ENCODE measurements at places on chromosomes 13 and 19.

DNA sequence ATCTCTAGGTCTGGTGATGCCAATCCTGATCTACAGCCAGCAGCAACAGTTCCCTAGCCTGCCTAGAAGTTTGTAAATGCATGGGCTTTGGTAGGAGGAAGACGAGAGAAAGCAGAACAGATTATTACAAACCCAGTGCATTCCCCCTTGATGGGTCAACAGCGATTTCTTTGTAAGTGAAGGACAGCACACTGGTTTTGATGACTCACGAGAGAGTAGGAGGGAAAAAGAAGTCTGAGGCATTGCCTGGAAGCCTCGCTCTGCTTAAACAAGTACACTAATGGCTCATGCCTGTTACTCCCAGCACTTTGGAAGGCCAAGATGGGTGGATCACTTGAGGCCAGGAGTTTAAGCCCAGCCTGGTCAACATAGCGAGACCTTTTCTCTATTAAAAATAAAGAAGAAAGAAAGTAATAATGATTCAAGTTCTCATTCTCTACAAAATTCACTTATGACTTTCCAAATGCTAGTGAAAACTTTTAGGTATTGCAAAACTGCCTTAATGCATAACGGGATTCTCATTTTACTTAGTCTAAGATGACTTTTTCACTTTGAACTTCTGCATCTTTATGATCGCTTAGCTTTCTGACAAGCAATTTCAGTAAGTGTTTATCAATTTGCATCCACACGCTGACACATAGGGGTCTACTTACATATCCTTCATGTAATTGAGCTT lies 47.7 kb upstream of the USPL1 start:
- no peaks in the 10 kb centered on the region for H3K36me3 ChIP-seq
- H3K4me1 ChIP-seq, result no peaks in the 10 kb centered on the region
- no peak overlapping the region for H3K27ac ChIP-seq
- no peak overlapping the region for H3K4me3 ChIP-seq
- no peaks in the 10 kb centered on the region for H3K27me3 ChIP-seq

DNA sequence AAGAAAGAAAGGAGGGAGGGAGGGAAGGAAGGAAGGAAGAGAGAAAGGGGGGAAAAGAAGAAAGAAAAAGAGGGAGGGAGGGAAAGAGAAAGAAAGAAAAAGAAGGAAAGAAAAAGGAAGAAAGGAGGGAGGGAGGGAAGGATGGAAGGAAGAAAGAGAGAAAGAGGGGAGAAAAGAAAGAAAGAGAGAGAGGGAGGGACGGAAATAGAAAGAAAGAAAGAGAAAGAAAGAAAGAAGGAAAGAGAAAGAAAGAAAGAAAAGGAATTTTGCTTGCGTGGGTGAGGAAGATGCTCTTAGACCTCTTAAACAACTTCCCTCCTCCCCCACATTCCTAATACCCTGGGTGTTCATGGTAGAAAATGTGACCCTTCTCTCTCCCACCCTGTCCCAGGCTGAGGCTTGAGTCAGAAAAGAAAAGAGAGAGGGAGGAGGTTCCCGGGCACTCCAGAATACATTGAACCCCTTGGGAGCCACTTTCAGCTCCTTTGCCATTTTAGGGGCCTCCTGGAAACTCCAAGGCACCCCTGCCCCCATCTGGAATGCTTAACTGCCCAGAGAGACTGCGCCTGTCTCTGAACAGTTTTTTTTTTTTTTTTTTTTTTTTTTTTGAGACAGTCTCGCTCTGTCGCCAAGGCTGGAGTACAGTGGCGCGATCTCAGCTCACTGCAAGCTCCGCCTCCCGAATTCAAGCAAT lies 9.2 kb upstream of the KANK3 start:
- no peak overlapping the region for H3K4me3 ChIP-seq
- peaks cover 2% of the 10 kb centered on the region for H3K27me3 ChIP-seq
- H3K4me1 ChIP-seq, result peaks cover 18% of the 10 kb centered on the region
- DNase-seq, result no peak

DNA sequence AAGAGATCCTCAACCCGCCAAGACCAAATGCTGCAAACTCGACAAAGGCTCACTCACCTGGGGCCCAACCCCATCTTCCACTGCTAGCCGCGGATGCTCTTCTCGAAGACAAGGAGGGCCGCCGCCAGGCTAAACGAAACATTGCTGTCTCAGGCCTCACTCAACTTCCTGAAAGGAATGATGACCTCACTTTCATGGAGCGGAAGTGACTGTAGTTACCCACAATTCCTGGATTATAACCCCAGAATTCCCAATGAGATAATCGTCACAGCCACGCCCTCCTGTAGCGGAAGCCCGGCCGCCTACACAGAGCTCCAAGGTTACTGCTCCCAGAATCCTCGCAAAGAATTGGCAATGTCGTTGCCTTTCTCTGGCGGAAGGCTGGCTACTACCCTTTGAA lies 10.5 kb upstream of the ZNF112 start:
- no peaks in the 10 kb centered on the region for H3K36me3 ChIP-seq
- no peak overlapping the region for H3K4me3 ChIP-seq
- peak; percentile 16 for DNase-seq
- H3K27me3 ChIP-seq, result no peaks in the 10 kb centered on the region
- no peak overlapping the region for H3K27ac ChIP-seq

DNA sequence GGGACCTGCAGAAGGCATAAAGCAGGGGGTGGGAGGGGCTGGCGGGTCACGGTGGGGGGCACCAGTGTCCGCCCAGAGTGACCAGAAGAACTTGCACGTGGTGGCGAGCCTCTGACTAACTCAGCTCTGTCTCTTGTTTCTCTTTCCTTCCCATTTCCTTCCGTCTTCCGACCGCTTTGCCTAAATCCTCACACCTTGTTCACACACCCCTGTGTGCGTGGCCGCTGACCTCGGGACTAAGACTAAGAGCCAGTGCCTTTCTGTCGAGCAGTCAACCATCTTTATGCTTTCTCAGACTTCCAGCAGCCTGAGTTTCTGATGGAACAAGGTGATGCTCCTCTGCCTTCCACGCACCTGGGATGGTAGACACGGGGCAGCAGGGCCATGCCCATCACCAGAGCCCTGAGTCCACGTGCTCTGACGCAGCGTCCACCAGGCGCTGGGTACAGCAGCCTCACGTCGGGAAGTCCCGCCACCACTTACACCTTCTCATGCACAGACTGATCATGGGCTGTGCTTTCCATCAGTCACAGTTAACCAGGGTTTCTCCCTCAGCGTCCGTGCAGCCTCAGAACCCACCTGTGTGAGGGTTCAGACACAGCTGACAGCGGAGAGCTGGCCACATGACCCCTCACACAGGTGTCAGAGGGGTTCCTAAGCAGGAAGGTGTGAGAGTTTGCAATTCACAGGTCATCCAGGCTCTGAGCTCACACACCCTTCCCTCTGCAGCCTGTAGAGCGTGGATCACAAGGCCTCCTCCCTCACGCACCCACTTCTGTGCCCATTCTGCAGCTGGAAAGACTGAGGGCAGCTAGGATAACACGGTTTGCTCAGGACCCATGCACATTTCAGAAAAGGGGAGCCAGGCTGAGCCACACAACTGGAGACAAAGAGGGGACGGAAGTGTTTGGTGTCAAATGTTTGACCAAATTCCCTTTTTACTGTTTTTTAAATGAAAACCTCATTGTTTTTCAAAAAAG lies 90.7 kb upstream of the MCF2L start:
- peaks cover 10% of the 10 kb centered on the region for H3K4me1 ChIP-seq
- no peak overlapping the region for H3K4me3 ChIP-seq
- H3K36me3 ChIP-seq, result peaks cover 28% of the 10 kb centered on the region

DNA sequence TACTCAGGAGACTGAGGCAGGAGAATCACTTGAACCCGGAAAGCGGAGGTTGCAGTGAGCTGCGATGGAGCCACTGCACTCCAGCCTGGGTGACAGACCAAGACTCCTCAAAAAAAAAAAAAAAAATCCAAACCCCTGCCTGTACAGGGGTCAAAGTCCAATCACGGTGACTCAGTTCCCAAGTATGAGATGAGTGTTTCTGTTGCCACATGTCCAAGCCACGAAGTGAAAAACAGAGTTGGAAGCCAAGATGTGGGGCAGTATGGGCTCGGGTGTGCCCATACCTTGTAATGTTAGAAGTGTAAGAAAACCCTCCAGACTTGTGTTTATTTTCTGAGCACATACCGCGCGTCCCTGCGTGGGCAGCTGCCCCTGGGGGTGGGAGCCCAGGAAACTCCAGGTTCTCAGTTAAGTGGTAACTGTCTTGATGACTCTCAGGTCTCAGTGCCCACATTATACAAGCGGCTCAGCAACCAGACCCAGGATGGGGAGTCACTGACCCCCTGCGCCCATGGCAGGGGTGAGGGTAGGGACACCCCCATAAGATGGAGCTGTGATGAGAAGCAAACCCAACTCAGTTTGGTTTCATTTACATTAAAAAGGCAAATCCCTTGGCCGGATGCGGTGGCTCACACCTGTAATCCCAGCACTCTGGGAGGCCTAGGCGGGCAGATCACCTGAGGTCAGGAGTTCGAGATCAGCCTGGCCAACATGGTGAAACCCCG lies 1.2 kb upstream of the GPX4 start:
- H3K27me3 ChIP-seq, result no peaks in the 10 kb centered on the region
- H3K4me1 ChIP-seq, result peaks cover 36% of the 10 kb centered on the region
- H3K36me3 ChIP-seq, result peaks cover 26% of the 10 kb centered on the region
- no peak for DNase-seq
- no peak overlapping the region for H3K4me3 ChIP-seq

- peaks cover 17% of the 10 kb centered on the region for H3K27me3 ChIP-seq
- H3K36me3 ChIP-seq, result no peaks in the 10 kb centered on the region
- no peak overlapping the region for H3K27ac ChIP-seq
- no peak for DNase-seq
Observed at GRCh38 chr19:53999694-54000093, 8.3 kb downstream of the CACNG6 start.

GRCh38 chr13:113201815-113202214 lies 6.7 kb downstream of the PCID2 start:
- peaks cover 91% of the 10 kb centered on the region for H3K36me3 ChIP-seq
- no peaks in the 10 kb centered on the region for H3K27me3 ChIP-seq
- H3K4me1 ChIP-seq, result peaks cover 15% of the 10 kb centered on the region
- no peak for DNase-seq

DNA sequence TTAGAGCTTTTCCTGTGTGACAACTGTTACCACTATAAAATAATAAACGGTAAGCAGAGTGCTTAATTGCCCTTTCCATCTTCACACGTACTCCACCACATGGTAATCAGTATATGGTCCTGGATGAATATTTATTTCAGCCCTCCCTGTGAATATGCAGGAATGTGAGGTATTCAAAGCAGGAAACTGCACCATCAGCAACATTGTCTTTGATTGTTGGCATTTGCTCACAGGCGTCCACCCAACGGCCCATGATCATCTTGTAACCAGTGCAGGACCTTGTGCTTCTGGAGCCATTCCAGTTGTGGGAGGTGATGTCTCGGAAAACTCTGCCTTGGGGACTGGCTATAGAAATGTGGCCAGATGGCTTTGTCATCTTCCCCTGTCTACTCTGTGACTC lies 132.6 kb downstream of the COG6 start:
- H3K4me3 ChIP-seq, result no peak overlapping the region
- no peak for DNase-seq

GRCh38 chr13:43343645-43344044 lies 320.3 kb downstream of the DNAJC15 start:
- H3K27me3 ChIP-seq, result no peaks in the 10 kb centered on the region
- H3K27ac ChIP-seq, result no peak overlapping the region
- H3K36me3 ChIP-seq, result no peaks in the 10 kb centered on the region
- no peak for DNase-seq
- no peaks in the 10 kb centered on the region for H3K4me1 ChIP-seq

DNA sequence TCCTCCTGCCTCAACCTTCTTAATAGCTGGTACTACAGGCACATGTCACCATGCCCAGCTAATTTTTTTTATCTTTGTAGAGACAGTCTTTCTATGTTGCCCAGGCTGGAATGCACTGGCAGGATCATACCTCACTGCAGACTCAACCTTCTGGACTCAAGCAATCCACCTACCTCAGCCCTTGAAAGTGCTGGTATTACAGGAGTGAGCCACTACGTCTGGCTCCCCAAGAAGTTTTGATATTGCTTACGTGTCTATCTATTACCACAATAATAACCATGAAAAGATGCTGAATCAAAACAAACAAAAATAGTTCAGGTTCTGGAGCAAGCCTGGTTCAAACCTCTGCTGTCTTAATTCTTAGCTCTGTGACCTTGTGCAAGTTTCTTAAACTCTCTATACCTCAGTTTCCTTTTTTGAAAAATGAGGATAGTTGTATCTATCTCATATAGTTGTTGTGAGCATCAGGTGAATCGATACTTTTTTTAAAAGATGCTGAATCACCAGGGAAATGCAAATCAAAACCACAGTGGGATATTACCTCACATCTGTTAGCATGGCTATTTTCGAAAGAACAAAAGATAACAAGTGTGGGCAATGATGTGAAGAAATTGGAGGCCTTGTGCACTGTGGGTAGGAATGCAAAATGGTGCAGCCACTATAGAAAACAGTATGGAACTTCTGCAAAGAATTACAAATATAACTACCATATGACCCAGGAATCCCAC lies 19.0 kb upstream of the LEUTX start:
- H3K27me3 ChIP-seq, result no peaks in the 10 kb centered on the region
- no peak overlapping the region for H3K27ac ChIP-seq
- no peak for DNase-seq
- no peaks in the 10 kb centered on the region for H3K4me1 ChIP-seq

DNA sequence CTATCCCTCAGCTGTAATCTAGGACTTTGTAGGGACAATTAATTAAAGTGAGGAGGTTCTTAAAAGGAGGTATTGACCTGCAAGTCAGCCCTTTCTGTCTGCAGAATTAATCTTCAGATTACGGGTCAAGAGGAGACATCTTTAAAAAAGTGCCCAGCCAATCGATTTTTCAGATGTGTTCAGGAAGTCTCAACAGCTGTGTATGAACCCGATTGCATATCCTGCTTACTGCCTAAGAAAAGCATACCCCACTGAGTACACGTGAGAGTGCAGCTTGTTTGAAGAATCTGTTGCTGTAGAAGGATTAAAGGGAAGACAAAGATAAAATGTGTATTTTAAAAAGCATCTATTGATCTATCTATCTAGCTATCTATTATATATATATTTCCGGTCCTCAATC lies 1194.5 kb downstream of the UQCRFS1 start:
- no peak overlapping the region for H3K27ac ChIP-seq
- H3K4me1 ChIP-seq, result no peaks in the 10 kb centered on the region
- DNase-seq, result no peak
- H3K27me3 ChIP-seq, result no peaks in the 10 kb centered on the region

- H3K36me3 ChIP-seq, result no peaks in the 10 kb centered on the region
- H3K4me1 ChIP-seq, result peaks cover 9% of the 10 kb centered on the region
- H3K27me3 ChIP-seq, result no peaks in the 10 kb centered on the region
Observed at GRCh38 chr13:41136396-41137031, 3.9 kb upstream of the KBTBD6 start.

- no peaks in the 10 kb centered on the region for H3K4me1 ChIP-seq
- no peak overlapping the region for H3K4me3 ChIP-seq
- DNase-seq, result no peak
Observed at GRCh38 chr13:67061750-67062149, 168.4 kb downstream of the PCDH9 start.

- no peak overlapping the region for H3K4me3 ChIP-seq
- H3K36me3 ChIP-seq, result no peaks in the 10 kb centered on the region
- no peaks in the 10 kb centered on the region for H3K4me1 ChIP-seq
- no peaks in the 10 kb centered on the region for H3K27me3 ChIP-seq
- DNase-seq, result no peak
Observed at GRCh38 chr13:73018336-73018735, 40.5 kb upstream of the KLF5 start.

GRCh38 chr19:32886241-32886640 lies 16.7 kb upstream of the SLC7A9 start:
- DNase-seq, result no peak
- H3K36me3 ChIP-seq, result no peaks in the 10 kb centered on the region
- H3K27me3 ChIP-seq, result no peaks in the 10 kb centered on the region
- H3K27ac ChIP-seq, result no peak overlapping the region
- H3K4me1 ChIP-seq, result no peaks in the 10 kb centered on the region
